ENCODE measurements at places on chromosomes 1 and 21.

DNA sequence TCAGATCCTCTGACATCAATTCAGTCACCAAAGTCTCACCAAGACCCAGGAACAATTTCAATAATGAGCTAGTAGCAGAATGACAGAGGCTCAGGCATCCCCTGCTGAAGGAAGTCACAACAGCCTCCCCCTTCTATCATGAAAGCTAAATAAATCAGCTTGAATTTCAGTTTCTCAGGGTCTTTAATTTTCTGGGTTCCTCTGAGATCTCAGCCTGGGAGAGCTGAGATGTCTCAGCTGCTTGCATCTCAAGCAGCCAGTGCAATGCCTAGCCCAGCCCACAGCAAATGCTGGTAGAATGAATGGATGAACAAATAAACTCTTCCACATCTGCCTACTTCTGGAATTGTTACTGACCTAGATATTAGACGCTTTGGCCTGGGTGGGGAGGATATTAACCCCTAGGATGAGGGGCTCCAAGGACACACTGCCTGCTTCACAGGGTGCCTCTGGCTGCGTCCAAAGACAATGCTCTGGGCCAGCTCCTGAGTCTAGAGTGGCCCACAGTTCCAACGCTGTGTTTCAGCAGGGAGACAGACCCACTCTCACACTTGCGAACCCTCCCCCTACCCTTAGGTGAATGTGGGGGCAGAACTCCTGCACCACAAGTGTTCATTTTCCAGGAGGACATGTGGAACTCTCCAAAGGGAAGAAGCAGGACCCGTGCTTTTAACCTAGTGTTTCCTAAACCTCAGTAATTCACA lies 11.2 kb upstream of the LORICRIN start:
- DNase-seq = no peak

DNA sequence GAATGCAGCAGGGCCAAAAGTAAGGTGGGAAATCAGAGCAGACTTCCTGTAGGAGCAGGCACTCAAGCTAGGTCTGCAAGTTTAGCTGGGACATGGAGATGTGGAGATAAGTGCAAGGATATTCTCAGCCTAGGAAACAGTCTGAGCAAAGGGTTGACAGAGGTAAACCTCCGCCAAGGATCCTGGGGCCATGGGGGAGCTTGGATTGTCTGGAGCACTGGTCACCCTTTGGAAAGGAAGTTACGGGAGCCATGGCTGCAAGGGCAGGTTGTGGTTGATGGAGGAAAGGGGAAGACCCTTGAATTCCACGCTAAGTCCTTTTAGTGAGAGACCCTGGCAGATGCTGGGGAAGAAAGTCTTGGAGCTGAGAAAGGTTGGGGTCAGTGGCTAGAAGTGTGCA lies 150.9 kb downstream of the PTPRU start:
- DNase-seq = no peak

DNA sequence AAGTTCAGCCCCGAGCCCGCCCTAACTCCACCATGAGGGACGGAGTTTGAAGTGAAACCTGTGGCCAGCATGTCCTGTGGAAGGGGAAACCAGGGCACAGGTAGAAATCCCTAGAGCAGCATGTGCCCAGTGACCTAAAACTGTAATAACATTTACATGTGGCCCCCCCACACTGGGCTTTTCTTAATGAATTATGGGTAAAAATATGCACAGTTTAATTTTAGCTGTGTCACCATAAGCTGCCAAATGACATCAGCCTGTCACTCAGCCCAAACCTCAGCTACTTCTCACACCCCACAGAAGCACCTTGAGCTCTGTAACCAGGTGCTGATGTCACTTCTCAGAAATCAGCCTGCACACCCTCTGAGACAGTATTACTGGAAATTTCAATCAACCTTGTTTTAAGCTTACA lies 50.0 kb upstream of the SLC19A1 start:
- DNase-seq = no peak

DNA sequence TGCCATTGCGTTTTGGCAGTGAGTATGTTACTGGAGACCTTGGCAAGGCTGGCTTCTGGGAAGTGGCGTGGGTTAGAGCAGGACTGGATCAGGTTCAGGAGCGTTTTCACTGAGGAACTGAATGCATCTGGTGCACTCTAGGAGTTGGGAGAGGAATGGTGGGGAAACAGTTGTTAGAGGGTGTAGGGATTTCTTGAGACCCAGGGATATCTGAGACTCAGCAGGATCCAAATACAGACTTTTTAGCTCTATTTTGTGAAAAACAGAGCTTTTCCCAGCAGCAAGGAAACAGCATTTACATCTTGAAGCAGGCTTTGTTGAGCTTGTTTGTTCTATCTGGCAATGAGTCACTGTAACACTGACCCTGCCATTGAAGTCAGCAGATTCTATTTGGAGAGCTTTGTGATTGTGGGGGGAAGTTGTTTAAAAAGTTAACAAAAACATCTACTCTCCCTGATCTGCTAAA lies 56.9 kb upstream of the NRIP1 start:
- DNase-seq = no peak

DNA sequence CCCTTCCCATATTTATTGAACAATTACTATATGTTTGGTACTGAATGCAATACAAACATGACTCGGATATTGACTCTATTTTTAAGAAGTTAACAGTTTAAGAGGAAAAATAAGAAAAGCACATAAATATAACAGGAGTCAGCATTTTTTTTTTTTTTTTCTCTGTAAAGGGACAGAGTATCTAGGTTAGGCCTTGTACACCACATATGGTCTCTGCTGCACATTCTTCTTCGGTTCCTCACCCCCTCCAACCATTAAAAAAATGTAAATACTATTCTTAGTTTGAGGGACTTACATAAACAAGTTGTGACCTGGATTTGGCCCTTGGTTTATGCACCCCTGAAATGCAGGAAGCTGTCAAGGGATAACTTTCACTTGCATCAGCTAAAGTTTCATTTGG lies 40.4 kb downstream of the PHC2 start:
- no peak for DNase-seq

DNA sequence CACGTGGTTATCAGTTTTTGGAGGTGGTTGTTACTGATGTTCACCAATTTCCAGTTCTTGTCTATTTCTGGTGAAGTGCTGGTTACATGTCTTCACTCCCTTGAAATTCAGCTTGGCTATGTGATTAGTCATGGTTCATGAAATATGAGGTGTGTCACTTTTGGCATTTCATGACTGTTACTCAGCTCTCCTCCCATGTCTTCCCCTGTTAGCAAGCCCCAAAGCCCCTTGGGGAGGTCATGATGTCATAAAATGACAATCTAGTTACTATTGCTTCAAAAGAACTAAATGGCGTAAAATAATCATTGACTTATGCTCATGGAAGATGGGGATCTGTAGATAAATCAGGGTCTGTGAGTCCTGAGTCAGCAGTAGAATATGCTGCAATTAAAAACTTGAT lies 425.1 kb downstream of the SETD4 start:
- no peak for DNase-seq

DNA sequence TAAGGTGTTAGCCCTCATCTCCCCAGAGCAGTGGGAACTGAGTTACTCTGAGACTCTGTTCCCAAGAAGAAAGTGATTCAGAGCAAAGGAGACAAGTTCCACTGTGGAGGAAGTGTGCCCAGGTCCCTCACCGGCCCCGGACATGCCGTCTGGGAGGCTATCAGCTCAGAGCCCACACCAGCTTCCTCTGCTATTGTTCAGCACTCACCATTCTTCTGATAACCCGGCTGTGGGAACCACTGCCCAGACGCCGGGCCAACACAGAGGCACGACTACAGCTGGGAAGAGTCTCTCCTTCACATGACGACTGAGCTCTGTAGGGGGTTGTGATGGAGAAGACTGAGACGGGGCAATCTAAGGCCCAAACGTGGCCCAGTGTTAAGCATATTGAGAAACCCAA lies 34.2 kb upstream of the GJA5 start:
- no peak for DNase-seq

- no peak for DNase-seq
Observed at GRCh38 chr1:156926175-156926574, 5.7 kb downstream of the LRRC71 start.

DNA sequence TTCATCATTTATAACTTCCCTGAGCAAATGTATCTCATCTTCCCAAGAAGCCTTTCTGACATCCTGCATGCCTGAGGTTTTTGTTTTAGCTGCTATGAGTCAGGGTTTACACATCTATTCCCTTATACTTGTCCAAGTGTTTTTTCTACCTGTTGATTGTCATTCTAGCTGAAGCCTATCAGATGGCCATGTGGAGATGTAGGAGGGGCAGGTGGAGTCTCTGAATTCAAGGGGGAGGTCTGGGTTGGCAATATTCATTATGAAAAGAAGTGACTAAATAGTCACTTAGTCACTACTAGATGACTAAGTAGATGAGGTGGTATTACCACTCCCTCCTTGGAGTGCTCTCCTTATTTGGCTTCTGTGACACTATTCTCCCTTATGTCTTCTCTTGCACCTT lies 52.4 kb downstream of the XCL1 start:
- no peak for DNase-seq

DNA sequence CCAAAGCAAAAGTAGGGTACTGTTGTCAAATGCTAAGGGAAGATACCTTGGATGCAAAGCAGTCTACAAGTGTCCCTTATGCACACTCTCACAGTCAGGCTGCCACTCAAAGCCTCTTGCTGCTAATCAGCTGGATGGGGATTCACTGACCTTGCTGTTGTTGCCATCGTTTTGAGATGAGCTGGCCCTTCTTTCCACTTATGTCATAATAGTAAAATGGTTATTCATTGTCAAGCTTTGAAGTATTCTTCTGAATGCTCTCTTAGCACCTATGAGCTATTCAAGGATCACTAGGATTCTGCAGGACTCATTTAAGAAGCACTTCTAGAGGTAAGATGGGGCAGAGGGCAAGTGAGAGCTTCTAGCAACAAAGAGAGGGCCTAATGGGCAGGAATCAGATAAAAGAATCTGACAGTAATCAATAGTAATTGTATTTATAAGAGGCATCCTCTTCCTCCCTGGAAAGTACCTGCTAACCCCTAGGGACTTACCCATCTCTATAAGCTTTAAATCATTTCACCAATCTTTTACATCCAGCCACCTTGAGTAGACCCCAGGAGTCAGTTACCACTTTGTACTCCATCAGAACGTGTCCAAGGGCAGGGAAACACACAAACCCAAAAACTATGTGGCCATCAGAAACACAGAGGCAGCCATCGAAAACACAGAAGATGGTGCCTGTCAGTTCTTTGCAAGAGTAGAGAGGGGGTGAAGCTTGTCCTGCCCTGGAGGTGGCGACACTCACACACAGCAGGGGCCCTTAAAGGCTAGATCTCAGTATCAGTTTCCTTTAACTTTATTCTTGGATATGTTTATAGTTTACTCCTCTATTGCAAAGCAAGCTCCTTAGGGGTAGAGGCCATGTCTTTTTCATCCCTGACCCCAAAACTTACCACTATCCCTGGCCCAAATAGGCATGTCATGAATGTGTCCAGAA lies 103.7 kb upstream of the NFIA start:
- no peak for DNase-seq

- DNase-seq = no peak
Observed at GRCh38 chr1:207487636-207488035, 8.3 kb upstream of the CR1 start.

GRCh38 chr1:63670164-63670563 lies 77.0 kb downstream of the PGM1 start:
- DNase-seq = no peak

GRCh38 chr1:85371021-85371420 lies 93.9 kb downstream of the DDAH1 start:
- no peak for DNase-seq

DNA sequence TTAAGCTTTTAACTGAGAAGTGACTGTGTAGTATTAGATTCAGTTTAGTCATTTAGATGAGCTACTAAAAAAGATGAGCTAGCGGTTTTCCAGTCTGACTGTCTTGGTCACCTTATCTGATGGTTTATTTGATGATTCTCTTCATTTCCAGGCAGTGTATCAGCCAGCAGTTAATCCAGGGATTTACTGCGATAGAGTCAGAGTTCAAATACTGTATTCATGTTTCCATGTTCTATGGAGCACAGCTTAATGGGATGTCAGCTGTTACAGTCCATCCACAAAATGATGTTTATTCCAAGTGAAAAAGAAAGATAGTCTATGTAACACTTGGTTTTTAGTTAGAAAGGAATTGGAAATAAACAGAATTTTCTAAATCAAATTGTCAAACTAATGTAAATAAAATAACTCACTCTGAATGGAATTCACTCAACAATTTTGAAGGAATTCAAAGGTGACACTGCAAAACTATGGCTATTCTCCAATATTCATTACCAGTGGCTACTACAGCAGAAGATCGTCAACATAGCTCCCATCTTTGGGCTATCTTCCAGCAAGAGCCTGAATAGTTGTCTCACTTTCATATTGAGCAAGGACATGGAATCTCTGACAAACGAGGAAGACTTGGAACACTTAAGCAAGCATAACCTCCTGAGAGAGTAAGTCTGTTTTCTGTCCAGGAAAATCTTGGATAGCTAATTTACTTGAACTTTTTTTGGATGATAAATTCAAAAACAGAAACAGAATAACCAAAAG lies 54.6 kb upstream of the DPT start:
- DNase-seq = no peak

- no peak for DNase-seq
Observed at GRCh38 chr1:26121854-26122773, 10.5 kb downstream of the PDIK1L start.

DNA sequence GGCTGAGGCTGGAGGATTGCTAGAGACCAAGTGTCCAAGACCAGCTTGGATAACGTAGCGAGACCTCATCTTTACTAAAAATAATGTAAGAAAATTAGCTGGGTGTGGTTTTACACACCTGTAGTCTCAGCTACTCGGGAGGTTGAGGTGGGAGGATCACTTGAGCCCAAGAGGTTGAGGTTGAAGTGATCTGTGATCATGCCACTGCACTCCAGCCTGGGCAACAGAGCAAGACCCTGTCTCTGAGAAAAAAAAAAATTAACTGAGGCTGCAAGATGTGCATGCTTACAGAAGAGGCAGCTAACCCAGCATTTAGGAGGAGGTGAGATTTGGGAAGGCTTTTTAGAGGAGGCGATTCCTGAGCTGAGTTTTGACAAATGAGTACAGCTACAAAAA lies 9.5 kb downstream of the AK4 start:
- DNase-seq = no peak

- DNase-seq = no peak
Observed at GRCh38 chr1:60173729-60174505, 100.3 kb upstream of the C1orf87 start.

GRCh38 chr1:53601867-53602775 lies 136.8 kb downstream of the GLIS1 start:
- no peak for DNase-seq

GRCh38 chr1:57019236-57019839 lies 53.5 kb upstream of the C8B start:
- DNase-seq = no peak

GRCh38 chr1:224411766-224412165 lies 22.8 kb downstream of the WDR26 start:
- no peak for DNase-seq

- DNase-seq = no peak
Observed at GRCh38 chr1:118136187-118136941, 48.7 kb downstream of the SPAG17 start.
